Right atrium auricular region (tissue), 2 donors: ENCODE measurements at places on chromosomes 16 and 17. TPM values are rescaled to one million over a fixed set of nuclear protein-coding genes. Genes with fewer than 3 reads are reported as not detected.

The CDH5 gene
- total RNA-seq = 58.0 TPM

The VAT1L gene
- total RNA-seq = 20.6 TPM

The C1QL1 gene
- 3.6 TPM for total RNA-seq

The TNK1 gene
- total RNA-seq = 4.1 TPM

DNA sequence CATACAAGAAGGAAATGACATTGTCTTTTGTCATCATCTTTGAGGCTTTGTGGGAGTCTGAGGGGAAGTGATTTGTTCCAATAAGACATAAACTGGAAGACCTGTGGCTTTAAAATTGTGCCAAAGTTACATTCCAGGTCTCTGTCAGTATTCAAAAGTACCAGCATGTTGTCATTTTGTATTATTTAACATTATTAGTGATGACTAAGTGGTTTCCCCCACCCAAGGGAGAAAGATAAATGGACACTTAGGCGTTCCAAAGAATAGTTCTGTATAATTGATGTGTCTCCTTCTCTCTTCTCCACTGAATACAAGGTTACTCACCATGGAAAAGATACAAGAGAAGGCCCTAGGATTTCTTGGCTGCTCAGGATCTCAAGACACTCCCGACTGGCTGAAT, 3.8 kb downstream of the CFAP97D1 start:
- DNase-seq = no peak

GRCh38 chr17:62140836-62141235, 75.8 kb upstream of the MED13 start:
- DNase-seq = no peak

DNA sequence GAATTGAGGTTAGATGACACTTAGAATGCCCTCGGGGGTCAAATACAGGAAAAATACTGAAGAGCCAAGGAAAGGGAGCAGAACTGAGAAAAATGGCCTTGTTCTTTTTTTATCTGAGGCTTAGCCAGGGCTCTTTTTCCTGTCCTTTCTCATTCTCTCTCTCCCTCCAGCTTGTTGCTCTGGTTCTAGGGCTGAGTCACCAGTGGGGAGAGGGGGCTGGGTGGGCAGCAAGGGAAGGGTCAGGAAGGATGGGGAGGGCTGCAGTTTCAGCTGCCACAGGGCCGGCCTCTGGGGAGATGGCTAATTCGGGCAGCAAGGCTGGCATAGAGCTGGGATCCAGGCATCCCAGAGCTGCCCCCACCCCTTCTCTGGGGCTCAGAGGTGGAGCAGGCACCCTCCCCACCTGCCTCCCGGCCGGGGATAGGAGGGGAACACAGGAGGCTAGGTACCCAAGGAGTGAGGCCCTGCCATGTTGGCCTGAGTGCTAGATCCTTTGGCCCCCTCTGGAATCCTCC, 3.9 kb downstream of the ITGA3 start:
- no peak for DNase-seq

GRCh38 chr16:1043881-1044451, 28.6 kb upstream of the SSTR5 start:
- no peak for DNase-seq

GRCh38 chr17:27598337-27599050, 32.5 kb upstream of the LGALS9 start:
- no peak for DNase-seq

- peak; percentile 91 for DNase-seq
Measured at GRCh38 chr17:21457051-21458026, 81.2 kb downstream of the KCNJ12 start.

- DNase-seq = no peak
Measured at GRCh38 chr17:64497565-64498035, 746 bp upstream of the POLG2 start.

DNA sequence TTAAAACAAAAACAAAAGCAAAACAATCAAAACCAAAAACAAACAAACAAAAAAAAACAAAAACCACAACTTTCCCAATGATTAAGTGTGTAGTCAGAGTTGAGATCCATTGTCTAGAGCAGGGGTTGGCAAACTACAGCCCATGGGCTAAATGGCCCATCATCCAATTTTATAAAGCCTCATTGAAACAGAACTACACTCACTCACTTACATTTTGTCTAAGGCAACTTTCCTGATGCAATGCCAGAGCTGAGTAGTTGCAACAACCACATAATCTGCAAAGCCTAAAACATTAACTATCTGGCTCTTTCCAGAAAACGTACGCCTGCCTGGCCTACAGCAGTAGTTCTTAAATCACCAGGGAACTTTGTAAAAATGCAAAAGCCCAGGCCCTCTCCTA, 124.1 kb downstream of the SOX9 start:
- DNase-seq = no peak

DNA sequence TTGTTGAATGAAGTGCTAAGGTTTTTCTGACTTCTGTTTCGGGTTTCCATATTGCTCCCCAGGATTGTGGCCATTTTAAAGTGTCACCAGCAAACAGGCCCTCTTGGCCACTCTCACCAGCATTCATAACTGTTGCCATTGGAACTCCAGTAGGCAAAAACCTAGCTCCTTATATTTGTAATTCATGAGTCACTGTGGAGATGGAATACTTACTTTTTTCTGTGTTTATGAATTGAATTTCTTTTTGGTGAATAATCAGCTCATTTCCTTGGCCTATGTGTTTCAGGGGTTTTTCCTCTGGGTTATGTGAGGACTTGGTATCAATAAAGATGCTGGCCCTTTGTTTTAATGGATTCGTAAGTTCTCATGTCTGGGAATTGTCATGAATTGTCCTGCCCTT, 255.1 kb downstream of the SNX29 start:
- no peak for DNase-seq

GRCh38 chr16:28304214-28304613, 11.9 kb downstream of the SBK1 start:
- no peak for DNase-seq

GRCh38 chr16:57618296-57619132, 9.9 kb upstream of the ADGRG1 start:
- DNase-seq = no peak

- DNase-seq = no peak
Measured at GRCh38 chr16:85781695-85782370, 17.5 kb downstream of the EMC8 start.

DNA sequence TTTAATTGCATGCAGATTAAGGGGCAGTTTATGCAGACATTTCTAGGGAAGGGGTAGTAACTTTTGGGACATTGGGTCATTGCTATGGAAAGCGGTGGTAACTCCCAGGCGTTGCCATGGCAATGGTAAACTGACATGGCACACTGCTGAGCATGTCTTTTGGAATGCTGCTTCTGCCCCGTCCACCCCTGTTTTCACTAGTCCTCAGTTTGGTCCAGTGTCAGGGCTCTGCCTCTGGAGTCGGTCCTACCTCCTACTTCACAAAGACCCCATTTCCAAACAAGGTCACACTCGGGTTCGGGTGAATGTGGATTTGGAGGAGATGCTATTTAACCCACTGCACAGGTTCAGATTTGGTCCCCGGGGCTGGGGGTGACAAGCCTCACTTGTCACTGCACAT, 2.9 kb downstream of the IL34 start:
- no peak for DNase-seq

GRCh38 chr16:67790071-67790470, 16.3 kb downstream of the RANBP10 start:
- no peak for DNase-seq

DNA sequence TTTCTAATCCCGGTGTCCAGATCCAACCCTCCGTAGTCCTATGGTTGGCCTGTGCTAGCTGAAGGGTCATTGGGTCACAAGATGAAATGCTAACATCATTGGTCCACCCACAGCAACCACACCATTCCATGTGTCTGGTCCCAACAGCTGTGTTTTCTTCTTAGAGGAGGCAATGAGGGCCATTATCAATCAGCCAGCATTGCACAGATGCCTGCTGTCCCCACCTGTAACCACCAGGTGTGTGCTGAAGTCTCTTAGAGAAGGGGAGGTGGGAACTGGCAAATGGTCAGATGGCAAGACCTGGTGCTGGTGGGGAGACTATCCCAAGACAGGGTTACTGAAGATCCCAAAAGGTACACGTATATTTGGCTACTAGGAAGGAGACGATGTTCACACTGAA, 37.4 kb downstream of the HIC1 start:
- DNase-seq = no peak

DNA sequence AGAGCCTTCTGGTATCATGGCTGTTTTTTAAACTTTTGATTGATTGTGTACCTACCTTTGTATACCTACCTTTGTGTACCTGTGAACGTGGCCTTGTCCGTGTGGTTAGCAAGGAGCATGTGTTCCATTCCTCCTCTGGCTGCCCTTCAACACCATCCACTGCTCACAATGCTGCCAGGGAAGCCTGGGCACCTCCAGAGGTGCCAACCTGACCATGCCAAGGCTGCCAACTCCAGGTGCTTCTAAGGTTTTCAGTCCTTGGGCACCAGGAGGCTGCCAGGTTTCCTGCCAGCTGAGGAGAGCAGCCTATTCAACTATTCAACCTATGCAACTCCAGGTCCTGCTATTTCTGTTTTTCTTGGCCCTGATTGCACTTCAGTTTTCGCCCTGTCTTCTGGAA, 17.6 kb upstream of the ARL4D start:
- no peak for DNase-seq

GRCh38 chr16:57894390-57895080, 76.4 kb downstream of the CNGB1 start:
- no peak for DNase-seq

GRCh38 chr16:15427648-15428239, 6.6 kb upstream of the BMERB1 start:
- peak; percentile 82 for DNase-seq

GRCh38 chr17:82175951-82176350, 36.7 kb downstream of the CCDC57 start:
- DNase-seq = no peak

- DNase-seq = no peak
Measured at GRCh38 chr17:34146440-34147043, 108.5 kb upstream of the CCL2 start.

DNA sequence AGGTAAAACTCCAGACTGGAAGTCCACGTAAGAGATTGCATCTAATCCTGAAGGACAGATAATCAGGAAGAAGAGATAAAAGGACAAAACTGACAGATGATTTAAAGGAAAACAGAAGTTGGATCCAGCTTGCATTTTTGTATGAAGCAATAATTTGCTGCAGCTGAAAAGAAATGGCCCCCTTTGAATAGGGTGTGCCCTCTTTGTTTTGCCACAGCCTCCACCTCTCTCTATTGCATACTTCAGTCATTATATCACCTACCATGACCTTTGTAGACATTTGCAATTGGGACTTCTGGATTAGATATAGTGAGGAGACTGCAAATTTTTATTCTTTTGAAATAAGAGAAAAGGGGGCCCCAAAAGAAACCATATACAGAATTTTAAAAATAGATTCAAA, 8.1 kb downstream of the NOG start:
- no peak for DNase-seq
